HFFc6 (cell line): ENCODE measurements at places on chromosomes 16 and 17. TPM values are rescaled to one million over a fixed set of nuclear protein-coding genes. Genes with fewer than 3 reads are reported as not detected.

HS3ST4 gene
- not detected in 2 replicates for total RNA-seq

C1QTNF8 gene
- not detected in 3 replicates for total RNA-seq

NME1 gene
- 310 to 345 TPM (median 345 TPM) in 3 replicates for total RNA-seq

DYNLL2 gene
- 31.8 to 39.8 TPM (median 39.1 TPM) in 3 replicates for total RNA-seq

C17orf78 gene
- not detected in 3 replicates for total RNA-seq
